CD4-positive, alpha-beta memory T cell (primary cell): ENCODE measurements at places on chromosomes 1 and 21. TPM values are rescaled to one million over a fixed set of nuclear protein-coding genes. Genes with fewer than 3 reads are reported as not detected.

Gene OLFM3
- total RNA-seq = not detected

DNA sequence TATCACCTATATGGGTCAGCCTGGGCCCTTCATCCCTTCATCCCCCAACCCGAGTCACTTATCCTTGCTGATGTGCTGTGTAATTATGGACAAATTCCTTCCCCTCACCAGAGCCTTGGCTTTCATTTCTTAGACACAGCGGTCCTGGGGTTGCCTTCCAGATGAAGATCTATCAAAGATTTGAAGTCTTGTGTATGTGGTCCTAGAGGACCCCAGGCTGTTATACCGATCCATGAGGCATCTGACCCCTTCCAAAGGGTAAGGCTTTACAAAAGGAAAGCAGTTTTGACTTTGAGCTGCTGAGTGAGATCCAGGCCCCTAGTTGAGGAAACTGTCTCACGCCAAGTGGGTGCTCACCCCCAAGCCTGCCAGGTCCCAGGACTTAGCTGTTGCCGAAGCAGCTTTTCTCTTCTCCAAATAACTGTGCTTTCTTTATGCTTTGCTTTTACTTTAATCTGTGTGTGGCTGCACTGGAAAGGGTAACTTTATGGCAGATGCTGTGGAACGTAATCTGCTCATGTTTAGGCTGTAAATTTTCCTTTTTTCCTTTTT is 37.6 kb downstream of the MAN1C1 start:
- H3K4me3 ChIP-seq = no peak overlapping the region
- H3K27me3 ChIP-seq = no peaks in the 10 kb centered on the region
- no peaks in the 10 kb centered on the region for H3K36me3 ChIP-seq
- H3K27ac ChIP-seq = no peak overlapping the region

- no peaks in the 10 kb centered on the region for H3K36me3 ChIP-seq
- H3K4me1 ChIP-seq = no peaks in the 10 kb centered on the region
- no peaks in the 10 kb centered on the region for H3K27me3 ChIP-seq
- no peak for DNase-seq
- H3K27ac ChIP-seq = no peak overlapping the region
- H3K4me3 ChIP-seq = no peak overlapping the region
Measured at GRCh38 chr1:94646786-94647555, 105.4 kb upstream of the F3 start.

DNA sequence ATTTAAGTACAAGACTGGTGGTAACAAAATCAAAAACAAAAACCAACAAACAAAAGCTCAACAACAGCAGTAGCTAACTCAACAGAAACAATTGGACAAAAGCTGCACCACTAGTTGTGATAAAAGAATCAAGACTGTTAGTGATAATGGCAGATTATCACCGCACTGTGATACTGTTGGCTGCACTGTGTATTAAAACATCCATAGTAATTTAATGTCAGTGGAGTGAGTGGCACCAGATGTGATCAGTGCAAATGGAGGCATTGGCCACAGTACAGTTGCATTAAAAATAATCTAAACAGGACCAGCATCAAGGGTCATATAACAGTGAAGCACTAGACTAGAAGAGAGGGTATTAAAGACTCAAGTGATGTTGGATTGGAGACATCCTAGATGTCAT is 1341.3 kb downstream of the MRPL39 start:
- no peaks in the 10 kb centered on the region for H3K27me3 ChIP-seq

DNA sequence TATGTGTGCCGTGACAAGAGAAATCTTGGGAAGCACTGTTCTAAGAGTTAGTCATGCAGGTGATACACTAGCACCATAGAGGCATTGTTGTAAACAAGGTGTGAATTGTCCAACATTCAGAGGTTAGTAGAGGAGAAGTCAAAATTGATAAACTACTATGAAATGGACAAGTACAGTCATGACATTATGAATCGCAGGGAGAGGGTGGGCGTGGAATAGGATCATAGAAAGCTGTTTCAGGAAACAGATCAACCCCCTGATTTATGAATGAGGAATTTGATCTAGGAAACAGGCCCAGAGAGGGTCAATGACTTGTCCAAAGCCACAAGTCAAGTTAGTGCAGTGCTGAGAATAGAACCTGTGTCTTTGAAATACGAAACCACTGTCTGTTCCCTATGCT is 58.5 kb upstream of the LAX1 start:
- peaks cover 78% of the 10 kb centered on the region for H3K36me3 ChIP-seq
- H3K4me1 ChIP-seq = no peaks in the 10 kb centered on the region
- H3K4me3 ChIP-seq = no peak overlapping the region
- H3K27ac ChIP-seq = no peak overlapping the region
- H3K27me3 ChIP-seq = no peaks in the 10 kb centered on the region

DNA sequence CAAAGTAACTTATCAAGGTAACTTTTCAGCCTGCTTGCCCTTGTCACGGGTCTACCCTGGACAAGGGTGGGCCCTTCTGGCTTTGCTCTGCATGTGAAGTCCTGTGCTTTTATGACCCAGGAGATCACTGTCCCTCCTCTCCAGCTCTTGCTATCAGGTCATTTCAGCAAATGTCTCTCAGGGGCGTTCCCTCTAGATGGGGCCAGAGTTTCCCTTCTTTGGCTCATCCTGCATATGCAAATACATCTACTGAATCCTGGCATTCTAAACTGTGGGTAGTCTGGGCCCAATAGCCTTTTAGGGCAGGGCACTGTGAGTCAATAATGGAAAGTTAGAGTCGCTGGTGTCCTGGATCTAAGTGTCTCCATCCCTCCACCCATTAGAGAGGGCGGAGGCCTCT is 366.9 kb upstream of the USP24 start:
- H3K4me3 ChIP-seq = no peak overlapping the region
- DNase-seq = no peak
- no peaks in the 10 kb centered on the region for H3K4me1 ChIP-seq
- no peaks in the 10 kb centered on the region for H3K36me3 ChIP-seq
- H3K27ac ChIP-seq = no peak overlapping the region

DNA sequence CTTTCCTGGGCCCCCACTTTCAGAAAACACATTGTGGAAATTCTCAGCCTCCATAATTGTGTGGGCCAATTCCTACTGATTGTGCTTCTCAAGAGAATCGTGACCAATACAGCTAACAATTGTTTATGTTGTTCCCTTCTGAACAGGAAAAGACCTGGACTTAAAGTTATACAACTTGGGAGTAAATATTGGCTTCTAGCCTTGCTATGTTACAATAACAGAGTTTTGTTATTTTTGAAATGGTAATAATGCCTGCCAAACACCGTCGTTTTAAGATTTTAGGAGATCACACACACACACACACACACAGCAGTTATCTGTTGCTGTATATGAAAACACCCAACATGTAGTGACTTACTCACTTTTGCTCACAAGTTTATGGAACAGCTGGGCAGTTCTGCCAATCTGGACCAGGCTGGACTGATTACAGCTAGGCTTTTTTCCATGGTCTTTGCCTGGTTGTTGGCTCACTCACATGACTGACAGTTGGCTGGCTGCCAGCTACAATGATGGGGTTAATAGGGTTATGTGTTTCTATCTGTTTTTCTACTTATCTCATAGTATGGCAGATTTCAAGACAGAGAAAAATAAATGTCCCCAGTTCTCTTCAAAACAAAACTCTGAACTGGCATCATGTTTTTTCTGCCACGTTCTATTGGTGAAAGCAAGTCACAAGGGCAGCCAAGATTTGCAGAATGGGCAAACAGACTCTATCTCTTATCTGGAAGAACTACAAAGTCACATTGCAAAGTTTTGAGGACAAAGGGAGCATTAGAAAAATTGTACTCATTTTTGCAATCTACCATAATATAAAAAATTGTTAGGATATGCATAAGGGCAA is 447.5 kb downstream of the NEGR1 start:
- no peaks in the 10 kb centered on the region for H3K36me3 ChIP-seq
- no peak overlapping the region for H3K4me3 ChIP-seq
- no peak for DNase-seq
- no peak overlapping the region for H3K27ac ChIP-seq
- H3K27me3 ChIP-seq = no peaks in the 10 kb centered on the region
- no peaks in the 10 kb centered on the region for H3K4me1 ChIP-seq

GRCh38 chr1:227281371-227281770 is 36.9 kb downstream of the CDC42BPA start:
- DNase-seq = no peak
- no peaks in the 10 kb centered on the region for H3K36me3 ChIP-seq
- no peaks in the 10 kb centered on the region for H3K27me3 ChIP-seq
- H3K4me1 ChIP-seq = no peaks in the 10 kb centered on the region
- no peak overlapping the region for H3K4me3 ChIP-seq

GRCh38 chr1:116122955-116123757 is 12.0 kb downstream of the MAB21L3 start:
- no peak overlapping the region for H3K27ac ChIP-seq
- H3K36me3 ChIP-seq = no peaks in the 10 kb centered on the region
- no peak for DNase-seq
- H3K4me1 ChIP-seq = peaks cover 19% of the 10 kb centered on the region

DNA sequence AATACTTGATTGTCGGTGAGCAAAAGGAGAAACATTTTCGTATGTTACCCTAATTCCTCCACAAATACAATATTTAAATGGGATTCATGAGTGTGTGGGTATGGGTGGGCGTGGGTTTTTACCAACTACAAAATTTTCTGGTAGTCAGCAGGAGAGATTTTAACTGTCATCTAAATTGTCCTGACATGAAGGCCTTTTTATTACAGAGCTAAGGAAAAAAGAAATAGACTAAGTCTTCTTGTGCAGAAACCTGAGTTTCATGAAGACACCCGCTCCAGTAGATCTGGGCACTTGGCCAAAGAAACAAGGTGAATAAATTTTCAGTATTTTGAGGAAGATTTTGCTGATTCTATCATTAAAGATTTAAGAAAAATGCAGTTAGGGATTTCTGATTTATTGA is 752 bp downstream of the RGS18 start:
- no peaks in the 10 kb centered on the region for H3K4me1 ChIP-seq
- H3K27me3 ChIP-seq = no peaks in the 10 kb centered on the region
- H3K36me3 ChIP-seq = no peaks in the 10 kb centered on the region
- no peak overlapping the region for H3K4me3 ChIP-seq
- DNase-seq = no peak

Gene CD244
- total RNA-seq = not detected

DNA sequence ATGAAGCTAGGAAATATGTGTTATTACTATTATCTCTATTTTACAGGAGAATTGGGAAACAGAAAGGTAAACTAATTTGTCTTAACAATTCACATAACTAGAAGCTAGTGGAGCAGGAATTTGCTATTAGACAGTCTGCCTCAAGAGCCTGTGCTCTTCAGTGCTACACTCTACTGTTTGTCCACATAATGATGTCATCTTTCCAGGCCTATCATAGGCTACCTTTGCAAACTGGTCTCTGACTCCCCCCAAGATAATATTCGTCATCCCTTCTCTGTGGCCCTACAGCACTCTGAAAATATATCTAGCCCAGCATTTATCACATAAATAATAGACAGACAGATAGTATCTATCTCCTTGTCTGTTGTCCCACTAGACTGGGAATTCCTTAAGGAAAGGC is 34.1 kb downstream of the TRIT1 start:
- H3K27me3 ChIP-seq = no peaks in the 10 kb centered on the region
- H3K36me3 ChIP-seq = no peaks in the 10 kb centered on the region
- no peak overlapping the region for H3K27ac ChIP-seq
- peaks cover 31% of the 10 kb centered on the region for H3K4me1 ChIP-seq

- no peaks in the 10 kb centered on the region for H3K27me3 ChIP-seq
- no peaks in the 10 kb centered on the region for H3K4me1 ChIP-seq
- H3K4me3 ChIP-seq = no peak overlapping the region
- no peaks in the 10 kb centered on the region for H3K36me3 ChIP-seq
Measured at GRCh38 chr1:178518894-178519293, 6.0 kb downstream of the TEX35 start.

- no peaks in the 10 kb centered on the region for H3K36me3 ChIP-seq
- H3K4me3 ChIP-seq = no peak overlapping the region
- no peaks in the 10 kb centered on the region for H3K4me1 ChIP-seq
- H3K27me3 ChIP-seq = no peaks in the 10 kb centered on the region
- H3K27ac ChIP-seq = no peak overlapping the region
Measured at GRCh38 chr1:243236604-243237252, 18.4 kb downstream of the CEP170 start.

Gene C1orf74
- total RNA-seq = 1.2 TPM

Gene FAM78B
- 0.32 TPM for total RNA-seq

DNA sequence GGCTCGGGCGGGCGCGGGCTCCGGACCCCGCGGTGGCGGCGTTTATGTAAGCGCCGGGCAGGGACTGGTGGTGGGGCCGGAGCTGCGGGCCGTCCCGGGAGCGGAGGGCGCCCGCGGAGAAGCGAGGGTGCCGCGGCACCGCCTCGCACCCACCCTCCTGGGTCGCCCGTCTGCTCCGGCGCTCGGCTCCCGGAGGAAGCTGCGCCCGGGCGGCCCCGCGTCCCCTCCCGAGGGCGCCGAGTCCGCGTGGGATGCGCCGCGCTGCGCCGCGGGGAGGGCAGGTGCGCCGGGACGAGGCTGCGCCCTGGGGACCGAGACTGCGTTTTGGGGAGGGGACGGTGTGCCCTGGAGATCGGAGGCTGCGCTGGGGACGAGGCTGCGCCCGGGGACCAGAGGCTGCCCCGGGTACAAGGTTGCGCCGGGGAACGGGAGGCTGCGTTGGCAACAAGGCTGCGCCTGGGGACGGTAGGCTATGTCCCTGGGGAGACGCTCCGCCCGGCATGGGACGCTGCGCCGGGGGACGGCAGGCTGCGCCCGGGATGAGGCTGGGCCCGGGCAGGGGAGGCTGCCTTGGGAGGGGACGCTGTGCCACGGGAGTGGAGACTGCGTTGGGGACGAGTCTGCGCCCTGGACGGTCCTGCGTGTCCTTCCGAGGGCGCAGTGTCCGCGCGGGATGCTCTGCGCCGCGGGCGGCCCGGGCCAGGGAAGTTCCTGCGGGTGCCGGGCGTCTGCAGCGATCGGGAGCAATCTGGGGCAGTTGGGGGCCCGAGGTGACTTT is 627 bp downstream of the ADARB1 start:
- no peaks in the 10 kb centered on the region for H3K27me3 ChIP-seq
- no peaks in the 10 kb centered on the region for H3K36me3 ChIP-seq
- peak; percentile 36 for DNase-seq
- peak overlapping the region; percentile 54 for H3K27ac ChIP-seq

- no peak for DNase-seq
- peaks cover 24% of the 10 kb centered on the region for H3K4me1 ChIP-seq
- no peaks in the 10 kb centered on the region for H3K36me3 ChIP-seq
Measured at GRCh38 chr1:78627321-78627720, 7.1 kb downstream of the IFI44L start.

- H3K36me3 ChIP-seq = no peaks in the 10 kb centered on the region
- no peak overlapping the region for H3K27ac ChIP-seq
- no peak overlapping the region for H3K4me3 ChIP-seq
- no peaks in the 10 kb centered on the region for H3K27me3 ChIP-seq
Measured at GRCh38 chr1:54697896-54698295, 17.8 kb upstream of the TTC4 start.

Gene SLC1A7
- total RNA-seq = not detected

Gene OXCT2
- total RNA-seq = not detected

Gene CLDN17
- total RNA-seq = not detected

- no peaks in the 10 kb centered on the region for H3K27me3 ChIP-seq
- H3K27ac ChIP-seq = no peak overlapping the region
- H3K4me3 ChIP-seq = no peak overlapping the region
- no peaks in the 10 kb centered on the region for H3K4me1 ChIP-seq
Measured at GRCh38 chr1:76998582-76999223, 131.4 kb downstream of the ST6GALNAC5 start.

GRCh38 chr1:39214021-39214713 is 9.7 kb downstream of the MACF1 start:
- H3K4me1 ChIP-seq = peaks cover 48% of the 10 kb centered on the region
- no peak overlapping the region for H3K4me3 ChIP-seq
- H3K36me3 ChIP-seq = no peaks in the 10 kb centered on the region
- no peak for DNase-seq
